EH (cell line): ENCODE measurements at places on chromosomes 6 and 20.
A peak's percentile ranks its signal among the peaks of the same experiment; 100 is the strongest.

DNA sequence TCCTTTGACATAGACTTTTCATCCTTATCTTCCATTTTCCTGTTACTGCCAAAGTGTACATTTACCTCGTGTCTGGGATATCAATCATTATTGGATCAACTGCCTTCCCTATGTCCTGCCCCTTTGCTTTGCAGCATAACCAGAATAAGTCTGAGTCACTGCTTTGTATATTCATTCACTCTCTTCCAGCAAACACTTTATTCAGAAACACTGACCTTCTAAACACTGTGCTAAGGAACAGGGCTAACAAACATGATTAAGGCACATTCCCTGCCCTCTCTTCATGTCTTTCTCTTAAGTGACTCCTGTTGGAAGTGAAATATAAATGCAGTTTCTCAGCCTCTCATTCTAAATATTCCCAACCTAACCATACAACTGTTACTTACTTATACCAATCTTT lies 66.9 kb downstream of the COL19A1 start:
- no peak for DNase-seq

DNA sequence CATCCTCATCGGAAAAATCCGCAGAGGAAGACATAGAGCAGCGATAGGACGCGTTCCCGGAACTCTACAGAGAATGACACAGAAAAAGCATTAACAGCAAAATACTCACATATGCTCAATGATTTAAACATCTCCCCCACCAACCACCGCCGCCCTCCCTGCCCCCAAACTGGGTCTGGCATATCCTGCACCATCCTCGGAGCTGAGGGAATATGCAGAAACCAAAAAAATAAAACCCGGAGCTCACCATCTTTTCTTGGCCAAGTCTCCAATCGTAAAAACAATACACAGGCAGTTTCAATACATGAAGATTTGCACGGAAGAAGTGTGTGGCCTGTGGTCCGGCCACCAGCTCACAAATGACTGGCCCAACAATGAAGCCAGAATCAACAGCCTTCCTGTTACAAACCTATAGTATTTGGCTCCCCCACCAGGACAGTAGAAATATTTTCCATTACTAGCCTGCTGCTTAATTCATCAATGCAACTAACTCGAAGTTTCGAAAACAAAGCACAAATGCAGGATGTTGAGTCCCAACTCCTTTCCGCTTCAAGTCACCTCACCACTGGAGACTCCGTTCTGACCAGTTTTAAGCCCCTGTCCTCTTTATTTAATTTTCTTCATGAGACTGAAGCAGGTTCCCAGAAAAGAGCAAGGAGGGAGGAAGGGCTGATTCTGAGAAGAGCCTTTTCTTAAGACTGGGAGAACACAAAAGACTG lies 103.2 kb upstream of the BEND6 start:
- peak; percentile 92 for DNase-seq

- DNase-seq: no peak
Observed at GRCh38 chr20:7346562-7346961, 579.1 kb downstream of the BMP2 start.

DNA sequence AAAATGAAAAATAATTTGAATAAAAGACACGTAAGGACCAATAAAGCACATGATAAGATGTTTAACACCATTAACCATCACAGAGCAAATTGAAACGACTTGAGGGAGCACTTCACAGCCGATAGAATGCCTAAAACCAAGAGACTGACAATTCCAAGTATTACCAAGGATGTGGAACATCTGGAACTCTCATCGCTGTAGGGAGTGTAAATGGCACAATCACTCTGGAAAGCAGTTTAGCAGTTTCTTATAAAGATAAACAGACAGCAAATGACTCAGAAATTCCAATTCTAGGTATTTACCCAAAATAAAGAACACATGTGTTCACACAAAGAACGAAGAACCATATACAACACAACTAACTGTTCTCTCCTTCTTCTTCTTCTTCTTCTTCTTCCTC lies 8.5 kb upstream of the UBD start:
- DNase-seq: no peak

DNA sequence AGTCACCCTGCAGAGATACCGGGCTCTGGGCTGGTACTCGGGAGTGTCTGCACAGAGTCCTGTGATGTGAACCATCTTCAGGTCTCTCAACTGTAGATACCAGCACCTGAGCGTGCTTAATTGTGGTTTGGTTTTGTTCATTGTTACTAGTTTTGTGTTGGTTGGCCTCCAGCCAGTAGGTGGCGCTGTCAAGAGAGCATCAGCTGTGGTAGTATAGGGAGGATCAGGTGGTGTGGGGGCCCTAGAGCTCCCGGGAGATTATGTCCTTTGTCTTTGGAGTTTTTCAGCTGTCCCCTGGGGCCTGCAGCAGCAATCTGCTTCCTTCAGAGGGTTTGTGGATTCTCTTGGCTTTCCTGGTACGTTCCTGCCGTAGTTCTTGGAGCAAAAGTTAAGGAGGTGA lies 67.9 kb downstream of the CDYL start:
- DNase-seq: no peak

- DNase-seq: no peak
Observed at GRCh38 chr20:34528921-34529297, 12.7 kb downstream of the DYNLRB1 start.

GRCh38 chr20:5888041-5888440 lies 62.3 kb downstream of the TRMT6 start:
- no peak for DNase-seq

DNA sequence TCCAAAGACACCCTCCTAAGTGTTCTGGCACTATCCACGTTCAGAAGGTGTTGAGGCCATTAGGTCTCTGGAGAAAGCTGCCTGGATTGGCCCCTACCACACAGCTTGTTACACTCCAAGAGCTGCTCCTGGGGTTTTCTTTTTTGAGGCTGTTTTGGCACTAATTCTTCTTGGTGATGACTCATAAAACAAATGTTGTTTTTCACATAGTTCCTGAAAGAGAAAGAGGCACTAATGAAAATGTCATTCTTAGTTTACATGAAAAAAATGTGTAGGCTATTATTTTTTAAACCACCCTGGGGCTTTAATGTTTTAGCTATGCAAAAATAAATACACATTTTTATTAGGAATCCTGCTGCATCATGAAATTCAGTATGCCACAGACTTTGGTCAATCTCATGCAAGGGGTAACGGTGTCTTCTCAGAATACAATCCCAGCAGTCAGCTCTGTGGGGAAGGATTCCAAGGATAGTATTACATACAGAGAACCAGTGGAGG lies 38.1 kb downstream of the TBPL1 start:
- DNase-seq: peak; percentile 98

GRCh38 chr20:23644164-23644563 lies 6.4 kb upstream of the CST3 start:
- no peak for DNase-seq

- DNase-seq: no peak
Observed at GRCh38 chr6:80862756-80863155, 756.3 kb downstream of the BCKDHB start.

DNA sequence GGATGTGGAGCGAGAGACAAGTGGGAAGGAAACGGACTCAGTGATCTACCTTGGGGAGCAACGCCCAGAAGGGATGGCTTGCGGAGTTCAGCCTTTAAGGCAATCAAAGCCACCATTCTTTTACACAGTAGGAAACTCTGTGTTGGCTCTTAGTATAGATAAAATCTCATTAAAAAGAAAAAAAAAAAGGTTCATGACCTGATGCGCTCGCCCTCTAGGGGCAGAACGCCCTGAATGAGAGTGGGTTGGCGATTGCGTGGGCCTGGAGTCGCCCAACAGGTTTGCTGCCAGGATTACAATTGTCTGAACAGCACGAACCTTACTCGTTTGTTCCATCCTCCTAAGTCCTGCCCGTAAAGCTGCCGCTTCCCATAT lies 1.2 kb downstream of the TPD52L1 start:
- peak; percentile 6 for DNase-seq

- DNase-seq: no peak
Observed at GRCh38 chr20:10511170-10511508, 76.0 kb downstream of the SLX4IP start.

DNA sequence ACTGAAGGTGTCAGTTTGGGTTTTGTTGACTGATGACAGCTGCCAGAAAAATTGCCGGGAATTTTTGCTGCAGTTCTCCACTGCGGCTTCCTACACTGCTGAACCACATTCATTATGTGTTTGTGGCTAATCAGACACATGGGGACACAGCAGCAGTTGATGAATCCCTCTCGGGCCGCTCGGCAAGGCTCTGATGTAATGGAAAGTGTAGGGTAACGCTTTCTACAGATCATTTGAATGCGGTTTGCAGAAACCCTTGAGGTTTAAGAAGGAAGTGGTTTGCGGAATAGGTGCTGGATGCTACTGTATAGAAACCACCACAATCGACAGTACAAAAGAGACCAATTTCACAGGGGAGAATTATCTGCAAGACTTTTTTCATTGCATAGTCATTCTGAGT lies 138.7 kb upstream of the SASH1 start:
- DNase-seq: peak; percentile 68

GRCh38 chr20:57514273-57514751 lies 10.6 kb downstream of the CTCFL start:
- peak; percentile 65 for DNase-seq

GRCh38 chr6:39785281-39785680 lies 6.9 kb upstream of the DAAM2 start:
- peak; percentile 61 for DNase-seq

DNA sequence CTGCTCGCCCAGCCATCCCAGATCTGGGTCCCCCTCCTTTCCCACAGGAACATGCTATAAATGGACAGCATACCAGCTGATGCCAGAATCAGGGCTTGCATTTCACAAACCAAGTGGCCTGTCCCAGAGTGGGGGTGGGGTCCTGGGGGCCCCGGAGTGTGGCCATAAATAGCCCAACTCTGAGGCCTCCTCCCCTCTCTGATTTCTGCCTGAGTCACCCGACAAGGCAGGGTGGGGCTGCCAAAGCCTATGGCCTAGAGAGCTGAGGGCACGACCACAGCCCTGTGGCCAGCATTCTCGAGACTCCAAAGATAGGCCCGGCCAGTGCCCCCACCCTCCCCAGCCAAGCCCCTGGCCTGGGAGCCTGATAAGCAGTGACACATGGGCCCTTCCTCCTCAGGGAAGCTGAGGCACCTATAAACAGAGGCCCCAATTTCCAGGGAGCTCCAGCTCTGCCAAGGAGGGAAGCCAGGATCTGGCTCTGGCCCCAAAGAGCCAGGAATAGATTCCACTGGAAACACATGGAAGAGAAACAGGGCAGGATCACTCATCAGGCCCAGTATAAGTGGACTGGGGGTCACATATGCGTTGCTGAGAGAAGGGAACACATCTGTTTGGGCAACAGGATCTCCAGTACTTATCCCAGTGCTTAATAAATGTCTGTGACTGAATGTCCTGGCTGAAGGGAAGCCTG lies 20.3 kb downstream of the SNTA1 start:
- peak; percentile 92 for DNase-seq

- DNase-seq: peak; percentile 36
Observed at GRCh38 chr6:43578748-43579147, 2.8 kb downstream of the POLH start.

DNA sequence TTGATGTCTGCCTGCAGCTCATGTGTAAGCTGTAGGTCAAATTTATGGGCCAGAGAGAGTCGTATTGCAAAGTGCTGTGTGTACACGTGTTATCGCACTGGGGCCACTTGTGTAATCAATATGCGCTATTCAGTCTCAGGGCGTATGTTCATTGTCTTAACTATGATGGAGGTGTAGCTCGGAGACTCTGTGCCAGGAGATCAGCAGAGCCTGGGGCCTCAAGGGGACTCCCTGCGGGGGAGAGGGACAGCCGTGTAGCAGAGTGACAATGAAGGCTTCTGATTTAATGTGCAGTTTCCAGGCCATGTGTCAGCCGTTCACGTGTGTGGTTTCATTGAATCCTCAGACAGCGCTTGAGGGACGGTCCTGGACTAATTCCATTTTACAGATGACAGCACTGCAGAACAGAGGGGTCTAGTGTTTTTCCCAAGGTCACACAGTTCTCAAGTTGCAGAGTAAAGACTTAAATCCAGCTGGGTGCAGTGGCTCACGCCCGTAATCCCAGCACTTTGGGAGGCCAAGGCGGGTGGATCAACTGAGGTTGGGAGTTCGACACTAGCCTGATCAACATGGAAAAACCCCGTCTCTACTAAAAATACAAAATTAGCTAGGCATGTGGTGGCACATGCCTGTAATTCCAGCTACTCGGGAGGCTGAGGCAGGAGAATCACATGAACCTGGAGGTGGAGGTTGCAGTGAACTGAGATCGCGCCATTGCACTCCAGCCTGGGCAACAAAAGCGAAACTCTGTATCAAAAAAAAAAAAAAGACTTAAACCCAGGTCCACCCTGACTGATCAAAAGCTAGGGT lies 242.5 kb downstream of the PREX1 start:
- no peak for DNase-seq

GRCh38 chr20:33685328-33686099 lies 671 bp downstream of the E2F1 start:
- peak; percentile 39 for DNase-seq

GRCh38 chr20:37223053-37223452 lies 38.6 kb downstream of the GHRH start:
- peak; percentile 91 for DNase-seq

GRCh38 chr6:21856456-21856825 lies 262.9 kb downstream of the SOX4 start:
- peak; percentile 80 for DNase-seq

DNA sequence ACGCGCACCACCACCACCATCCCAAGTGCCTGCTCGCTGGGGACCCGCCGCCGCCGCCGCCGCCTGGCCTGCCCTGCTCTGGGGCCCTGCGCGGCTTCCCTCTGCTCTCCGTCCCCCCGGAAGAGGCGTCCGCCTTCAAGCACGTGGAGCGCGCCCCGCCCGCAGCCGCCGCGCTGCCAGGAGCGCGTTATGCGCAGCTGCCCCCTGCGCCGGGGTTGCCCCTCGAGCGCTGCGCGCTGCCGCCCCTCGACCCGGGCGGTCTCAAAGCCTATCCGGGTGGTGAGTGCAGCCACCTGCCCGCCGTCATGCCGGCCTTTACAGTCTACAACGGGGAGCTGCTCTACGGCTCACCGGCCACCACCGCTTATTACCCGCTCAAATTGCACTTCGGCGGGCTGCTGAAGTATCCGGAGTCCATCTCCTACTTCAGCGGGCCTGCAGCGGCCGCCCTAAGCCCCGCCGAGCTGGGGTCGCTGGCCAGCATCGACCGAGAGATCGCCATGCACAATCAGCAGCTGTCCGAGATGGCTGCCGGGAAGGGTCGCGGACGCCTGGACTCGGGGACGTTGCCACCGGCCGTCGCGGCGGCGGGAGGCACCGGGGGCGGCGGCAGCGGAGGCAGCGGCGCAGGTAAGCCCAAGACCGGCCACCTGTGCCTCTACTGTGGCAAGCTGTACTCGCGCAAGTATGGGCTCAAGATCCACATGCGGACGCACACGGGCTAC lies 7.2 kb downstream of the PRDM13 start:
- peak; percentile 23 for DNase-seq

DNA sequence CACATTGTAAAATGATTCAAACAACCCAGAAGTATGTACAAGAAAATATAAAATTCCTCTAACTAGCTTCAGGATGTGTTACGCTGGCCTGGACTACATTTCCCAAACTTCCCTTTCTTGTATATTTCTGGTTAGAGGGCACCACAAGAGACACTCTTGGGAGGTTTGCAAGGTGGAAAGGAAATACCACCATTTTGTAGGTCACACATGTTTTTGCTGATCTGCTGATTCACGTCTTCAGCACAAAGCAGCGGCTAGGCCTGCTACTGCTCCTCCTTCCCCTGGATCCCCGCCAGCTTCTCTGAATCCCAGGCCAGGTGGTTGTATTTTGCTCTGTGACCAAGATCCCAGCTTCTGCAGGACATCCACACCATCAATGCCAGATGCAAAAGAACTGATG lies 104.2 kb downstream of the AGPAT4 start:
- DNase-seq: peak; percentile 44
